MCF 10A (cell line): ENCODE measurements at places on chromosomes 1 and 21. TPM values are rescaled to one million over a fixed set of nuclear protein-coding genes. Genes with fewer than 3 reads are reported as not detected.

- H3K4me1 ChIP-seq: no peaks in the 10 kb centered on the region
- H3K36me3 ChIP-seq: peaks cover 12% of the 10 kb centered on the region
- H3K4me3 ChIP-seq: no peak overlapping the region
- no peak for DNase-seq
- H3K27ac ChIP-seq: no peak overlapping the region
Observed at GRCh38 chr1:147611021-147611426, 59.3 kb downstream of the ACP6 start.

GRCh38 chr1:200369706-200370105 is 40.1 kb downstream of the ZNF281 start:
- no peaks in the 10 kb centered on the region for H3K27me3 ChIP-seq
- H3K4me3 ChIP-seq: no peak overlapping the region
- DNase-seq: no peak
- peaks cover 6% of the 10 kb centered on the region for H3K36me3 ChIP-seq
- no peak overlapping the region for H3K27ac ChIP-seq

SLC5A9 gene
- total RNA-seq: not detected in 2 replicates

- H3K27me3 ChIP-seq: no peaks in the 10 kb centered on the region
- peak; percentile 11 for DNase-seq
- peak overlapping the region; percentile 95 for H3K27ac ChIP-seq
- peaks cover 48% of the 10 kb centered on the region for H3K36me3 ChIP-seq
- H3K4me3 ChIP-seq: peak overlapping the region; percentile 99
Observed at GRCh38 chr21:39182016-39182415, 1.2 kb downstream of the PSMG1 start.

- DNase-seq: no peak
- no peaks in the 10 kb centered on the region for H3K36me3 ChIP-seq
- peaks cover 24% of the 10 kb centered on the region for H3K27me3 ChIP-seq
- no peaks in the 10 kb centered on the region for H3K4me1 ChIP-seq
- H3K27ac ChIP-seq: no peak overlapping the region
Observed at GRCh38 chr1:181998858-181999257, 62.7 kb downstream of the ZNF648 start.

- H3K27ac ChIP-seq: no peak overlapping the region
- H3K4me3 ChIP-seq: no peak overlapping the region
- no peaks in the 10 kb centered on the region for H3K27me3 ChIP-seq
- no peaks in the 10 kb centered on the region for H3K36me3 ChIP-seq
- no peaks in the 10 kb centered on the region for H3K4me1 ChIP-seq
Observed at GRCh38 chr1:245241526-245242130, 86.8 kb downstream of the KIF26B start.

GRCh38 chr21:46161633-46162592 is 6.5 kb upstream of the FTCD start:
- H3K4me3 ChIP-seq: no peak overlapping the region
- H3K4me1 ChIP-seq: peaks cover 5% of the 10 kb centered on the region
- H3K36me3 ChIP-seq: no peaks in the 10 kb centered on the region
- H3K27me3 ChIP-seq: no peaks in the 10 kb centered on the region

GRCh38 chr1:161367684-161368400 is at the start of gene CFAP126:
TSS of gene CFAP126 (minus strand) at chr1:161367876. CDS start at chr1:161367868, 8 bp downstream.
- DNase-seq: peak; percentile 75
- no peak within 1 kb of the TSS for H3K4me3 ChIP-seq
- no peaks in the 10 kb centered on the region for H3K27me3 ChIP-seq
- H3K36me3 ChIP-seq: peaks cover 45% of the 10 kb centered on the region
- H3K4me1 ChIP-seq: peaks cover 5% of the 10 kb centered on the region

KMO gene
- 1.2 and 1.8 TPM in 2 replicates for total RNA-seq

DNA sequence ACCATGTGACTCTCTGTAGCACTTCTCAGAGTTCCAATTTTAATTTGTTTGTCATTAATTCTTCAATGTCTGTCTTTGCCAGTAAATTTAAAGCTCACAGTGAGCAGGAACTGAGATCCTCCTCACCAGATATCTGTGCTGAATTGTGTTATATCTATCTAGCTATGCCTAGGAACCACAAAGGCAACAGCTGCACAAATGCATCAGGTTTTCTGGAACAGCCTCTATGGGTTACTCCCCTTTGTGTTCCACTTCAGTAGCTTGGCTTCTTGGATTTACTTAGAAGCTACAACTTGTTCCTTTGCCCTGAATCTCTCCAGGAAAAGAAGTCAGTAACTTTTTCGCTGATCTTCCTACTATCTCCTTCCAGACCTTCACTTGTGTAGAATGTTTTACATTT is 1237.8 kb upstream of the ADGRL4 start:
- no peaks in the 10 kb centered on the region for H3K36me3 ChIP-seq
- H3K27me3 ChIP-seq: no peaks in the 10 kb centered on the region
- no peak overlapping the region for H3K4me3 ChIP-seq
- DNase-seq: no peak
- no peak overlapping the region for H3K27ac ChIP-seq
- peaks cover 8% of the 10 kb centered on the region for H3K4me1 ChIP-seq

GRCh38 chr1:7366955-7367665 is 404.0 kb upstream of the VAMP3 start:
- no peaks in the 10 kb centered on the region for H3K4me1 ChIP-seq
- DNase-seq: no peak
- H3K4me3 ChIP-seq: no peak overlapping the region
- H3K27ac ChIP-seq: no peak overlapping the region
- no peaks in the 10 kb centered on the region for H3K27me3 ChIP-seq
- H3K36me3 ChIP-seq: no peaks in the 10 kb centered on the region

TAS1R1 gene
- not detected in 2 replicates for total RNA-seq

- no peak overlapping the region for H3K4me3 ChIP-seq
- H3K4me1 ChIP-seq: peaks cover 24% of the 10 kb centered on the region
- no peaks in the 10 kb centered on the region for H3K36me3 ChIP-seq
- no peaks in the 10 kb centered on the region for H3K27me3 ChIP-seq
- H3K27ac ChIP-seq: no peak overlapping the region
Observed at GRCh38 chr1:29415156-29415830, 179.0 kb downstream of the PTPRU start.

TXNIP gene
- total RNA-seq: 576 and 599 TPM in 2 replicates

GRCh38 chr1:14650951-14651350 is 52.5 kb downstream of the KAZN start:
- no peak overlapping the region for H3K27ac ChIP-seq
- no peaks in the 10 kb centered on the region for H3K36me3 ChIP-seq
- H3K27me3 ChIP-seq: no peaks in the 10 kb centered on the region
- H3K4me1 ChIP-seq: no peaks in the 10 kb centered on the region
- DNase-seq: no peak
- H3K4me3 ChIP-seq: no peak overlapping the region

- no peak overlapping the region for H3K4me3 ChIP-seq
- peaks cover 6% of the 10 kb centered on the region for H3K4me1 ChIP-seq
- DNase-seq: peak; percentile 33
- H3K27ac ChIP-seq: no peak overlapping the region
- no peaks in the 10 kb centered on the region for H3K27me3 ChIP-seq
Observed at GRCh38 chr1:178819123-178819522, 51.8 kb downstream of the ANGPTL1 start.

WNT9A gene
- total RNA-seq: 2.6 and 6.6 TPM in 2 replicates

C4BPB gene
- total RNA-seq: not detected in 2 replicates

ANXA9 gene
- total RNA-seq: 0.37 and 0.61 TPM in 2 replicates

DNA sequence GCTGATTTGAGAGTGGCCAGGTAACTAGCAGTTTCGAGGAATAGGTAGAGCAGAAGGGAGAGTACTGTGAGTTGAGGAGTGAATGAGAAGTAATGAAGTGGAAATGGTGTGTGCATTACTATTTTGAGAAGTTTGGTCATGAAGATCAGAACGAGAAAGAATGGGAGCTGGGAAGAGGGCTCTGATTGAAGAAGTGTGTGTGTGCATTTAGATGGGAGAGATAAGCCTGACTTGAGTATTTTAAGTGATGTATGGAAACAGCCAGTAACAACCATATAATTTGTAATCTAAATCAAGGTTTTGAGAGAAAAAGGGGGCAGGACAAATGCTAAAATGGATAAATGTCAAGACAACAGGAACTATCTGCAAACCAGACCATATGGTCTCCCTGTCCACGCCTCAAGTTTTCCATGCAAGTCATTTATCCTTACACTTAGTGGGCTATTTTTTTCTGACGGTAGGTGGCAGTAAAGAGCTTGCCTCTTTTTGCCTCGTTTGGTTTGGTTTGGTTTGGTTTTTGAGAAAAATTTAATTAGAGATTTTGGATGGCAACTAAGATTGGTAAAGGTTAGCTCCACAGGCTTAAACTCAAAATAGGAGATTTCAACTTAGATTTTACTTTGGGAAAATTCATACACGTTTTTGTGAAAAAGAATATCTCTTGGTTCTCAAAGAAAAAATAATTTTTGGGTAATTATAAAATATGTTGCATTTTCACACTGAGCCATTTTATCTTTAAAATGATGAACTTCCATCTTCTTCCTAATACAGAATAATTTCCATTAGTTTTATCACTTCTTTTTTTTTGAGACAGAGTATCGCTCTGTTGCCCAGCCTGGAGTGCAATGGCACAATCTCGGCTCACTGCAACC is 9.5 kb upstream of the B3GALNT2 start:
- no peak overlapping the region for H3K27ac ChIP-seq
- H3K27me3 ChIP-seq: no peaks in the 10 kb centered on the region
- H3K4me3 ChIP-seq: no peak overlapping the region

DNA sequence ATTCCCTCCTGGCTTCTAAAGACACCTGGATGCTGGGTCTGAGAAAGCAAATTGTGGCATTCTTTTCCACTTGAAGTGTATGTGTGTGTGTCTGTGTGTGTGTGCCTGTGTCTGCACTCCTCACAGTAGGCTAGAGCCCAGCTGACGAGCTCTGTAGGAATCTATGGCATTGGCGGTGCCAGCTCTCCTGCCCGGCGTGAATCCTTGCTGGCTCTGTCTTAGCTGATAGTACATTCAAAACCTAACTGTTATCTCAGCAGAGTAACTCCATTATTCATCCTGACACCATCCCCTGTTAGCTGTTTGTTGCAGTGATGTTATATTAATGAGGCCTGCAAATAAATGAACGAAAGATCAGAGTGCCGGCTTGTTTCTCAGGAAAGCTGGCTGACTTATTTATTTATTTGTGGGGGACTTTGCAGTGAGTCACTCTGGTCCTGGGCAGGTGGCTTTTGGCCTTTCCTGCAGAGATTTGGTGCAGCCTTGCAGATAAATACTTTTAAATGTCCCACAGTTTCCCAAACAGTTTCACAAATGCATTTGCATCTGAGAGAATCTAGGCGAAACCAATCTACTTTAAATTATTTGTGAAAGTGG is 160.6 kb upstream of the CD34 start:
- H3K4me1 ChIP-seq: no peaks in the 10 kb centered on the region
- H3K4me3 ChIP-seq: no peak overlapping the region
- no peak for DNase-seq
- no peak overlapping the region for H3K27ac ChIP-seq

DNA sequence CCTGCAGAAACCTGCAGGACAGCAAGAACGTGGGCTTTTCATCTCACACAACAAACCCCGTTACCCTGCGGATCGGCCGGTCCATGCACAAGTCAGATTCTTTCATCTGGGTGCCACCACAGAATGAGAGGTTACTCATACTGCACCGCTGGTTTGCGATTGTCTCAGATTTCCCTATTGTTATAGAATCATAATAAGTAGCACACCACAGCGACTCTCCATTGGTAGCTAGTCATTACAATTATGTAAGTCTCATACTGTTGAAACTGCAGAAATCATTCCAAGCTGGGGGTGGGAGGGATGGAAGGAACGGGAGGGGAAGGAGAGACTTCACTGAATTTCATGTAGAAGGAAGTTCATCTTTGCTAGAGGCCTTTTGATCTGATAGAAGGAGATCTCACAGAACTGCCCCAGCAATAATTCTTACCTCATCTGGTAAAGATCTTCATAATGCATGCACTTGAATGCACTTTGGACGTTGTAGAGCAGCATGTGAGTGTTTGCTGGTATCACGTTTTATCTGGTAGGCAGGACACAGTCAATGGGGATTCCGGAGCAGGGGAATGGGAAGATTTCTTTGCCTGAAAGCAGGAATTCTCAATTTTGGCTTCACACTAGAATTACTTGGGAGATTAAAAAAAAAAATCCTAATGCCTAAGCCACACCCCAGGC is 221.1 kb downstream of the KIF26B start:
- no peak overlapping the region for H3K4me3 ChIP-seq
- no peak for DNase-seq
- no peaks in the 10 kb centered on the region for H3K4me1 ChIP-seq
- H3K27me3 ChIP-seq: peaks cover 25% of the 10 kb centered on the region
- H3K36me3 ChIP-seq: no peaks in the 10 kb centered on the region

DNA sequence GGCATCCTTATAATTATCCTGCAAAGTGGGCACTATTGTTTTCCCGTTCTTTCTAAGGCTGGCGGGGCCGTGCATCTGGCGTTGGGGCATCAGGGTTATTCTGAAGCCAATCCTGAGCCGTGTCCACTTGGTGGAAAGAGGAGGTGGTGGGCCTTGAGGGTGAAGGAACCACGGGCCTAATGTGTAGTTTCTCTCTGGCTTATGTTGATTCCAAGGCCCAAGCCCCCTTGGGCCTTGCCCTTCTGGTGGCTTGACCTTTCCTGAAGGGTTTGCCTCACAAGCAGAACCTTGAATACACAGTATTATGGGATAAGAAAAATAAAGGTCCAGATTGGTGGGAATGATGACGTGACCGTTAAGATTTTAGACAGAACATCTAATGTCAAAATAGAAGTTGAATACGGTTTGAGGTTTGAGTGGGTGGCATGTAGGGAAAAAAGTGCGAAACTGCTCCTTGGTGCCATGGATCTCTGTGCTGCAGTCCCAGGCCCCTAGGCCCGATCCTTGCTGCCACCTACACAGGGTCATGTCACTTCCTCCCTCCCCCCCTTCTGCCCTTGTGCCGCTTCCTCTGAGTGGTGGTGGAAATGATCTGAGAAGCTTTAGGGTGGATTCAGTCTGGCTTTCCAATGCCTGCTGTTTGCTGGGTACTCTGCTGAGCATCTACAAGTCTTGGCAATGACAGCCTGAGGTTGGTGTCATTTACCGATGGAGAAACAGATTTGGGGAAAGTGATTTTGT is 90.5 kb downstream of the PRDM2 start:
- DNase-seq: no peak
- no peaks in the 10 kb centered on the region for H3K27me3 ChIP-seq
- peaks cover 81% of the 10 kb centered on the region for H3K36me3 ChIP-seq
- no peaks in the 10 kb centered on the region for H3K4me1 ChIP-seq
- H3K4me3 ChIP-seq: no peak overlapping the region

DNA sequence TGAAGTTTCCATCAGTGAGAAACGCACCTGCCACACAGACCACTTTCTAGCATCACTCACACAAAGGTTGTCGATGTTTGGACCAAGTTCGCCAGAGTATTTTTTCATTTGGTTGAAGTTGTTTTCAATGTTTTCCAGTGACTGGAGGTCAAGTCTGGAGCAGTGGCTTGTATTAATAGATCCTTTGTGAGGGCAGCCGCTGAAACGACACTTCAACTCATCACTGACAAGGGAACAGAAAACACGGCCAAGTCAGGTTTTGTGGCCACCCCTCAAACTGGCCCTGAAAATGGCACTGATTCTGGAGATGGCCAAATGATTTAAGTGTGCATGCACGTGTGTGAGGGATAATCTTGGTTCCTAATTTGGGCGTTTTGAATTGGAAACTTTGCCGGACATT is 675.6 kb downstream of the SMYD3 start:
- H3K36me3 ChIP-seq: no peaks in the 10 kb centered on the region
- no peaks in the 10 kb centered on the region for H3K27me3 ChIP-seq
- no peak for DNase-seq
- H3K27ac ChIP-seq: no peak overlapping the region
- H3K4me3 ChIP-seq: no peak overlapping the region
- no peaks in the 10 kb centered on the region for H3K4me1 ChIP-seq

- no peak overlapping the region for H3K4me3 ChIP-seq
- H3K27ac ChIP-seq: no peak overlapping the region
- H3K36me3 ChIP-seq: no peaks in the 10 kb centered on the region
- H3K4me1 ChIP-seq: no peaks in the 10 kb centered on the region
- DNase-seq: peak; percentile 4
Observed at GRCh38 chr21:16788584-16788983, 724.3 kb upstream of the CXADR start.
